ENCODE measurements at places on chromosomes 6 and 20.

- no peak for DNase-seq
Observed at GRCh38 chr20:49562311-49563014, 5.5 kb downstream of the PTGIS start.

- DNase-seq, result no peak
Observed at GRCh38 chr6:13432526-13433184, 54.7 kb downstream of the GFOD1 start.

DNA sequence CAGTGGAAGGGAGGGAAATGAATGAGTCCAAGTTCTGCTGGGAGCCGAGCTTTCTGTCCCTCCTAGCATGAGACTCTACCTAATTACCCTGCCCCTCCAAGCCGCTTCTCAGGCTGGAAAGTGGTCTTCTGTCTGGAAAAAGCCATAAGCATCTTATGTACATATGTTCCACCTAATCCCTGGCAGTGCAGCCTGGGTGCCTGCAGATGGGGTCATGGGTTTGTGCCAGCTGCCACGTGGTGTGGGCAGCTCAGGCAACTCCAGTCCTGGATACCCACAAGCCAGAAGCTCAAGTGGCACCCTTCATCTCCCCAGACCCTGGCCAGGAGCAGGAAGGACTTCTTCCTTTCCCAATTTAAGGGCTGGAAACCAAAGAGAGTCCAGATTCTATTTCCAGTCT is 253.1 kb downstream of the LY86 start:
- no peak for DNase-seq

DNA sequence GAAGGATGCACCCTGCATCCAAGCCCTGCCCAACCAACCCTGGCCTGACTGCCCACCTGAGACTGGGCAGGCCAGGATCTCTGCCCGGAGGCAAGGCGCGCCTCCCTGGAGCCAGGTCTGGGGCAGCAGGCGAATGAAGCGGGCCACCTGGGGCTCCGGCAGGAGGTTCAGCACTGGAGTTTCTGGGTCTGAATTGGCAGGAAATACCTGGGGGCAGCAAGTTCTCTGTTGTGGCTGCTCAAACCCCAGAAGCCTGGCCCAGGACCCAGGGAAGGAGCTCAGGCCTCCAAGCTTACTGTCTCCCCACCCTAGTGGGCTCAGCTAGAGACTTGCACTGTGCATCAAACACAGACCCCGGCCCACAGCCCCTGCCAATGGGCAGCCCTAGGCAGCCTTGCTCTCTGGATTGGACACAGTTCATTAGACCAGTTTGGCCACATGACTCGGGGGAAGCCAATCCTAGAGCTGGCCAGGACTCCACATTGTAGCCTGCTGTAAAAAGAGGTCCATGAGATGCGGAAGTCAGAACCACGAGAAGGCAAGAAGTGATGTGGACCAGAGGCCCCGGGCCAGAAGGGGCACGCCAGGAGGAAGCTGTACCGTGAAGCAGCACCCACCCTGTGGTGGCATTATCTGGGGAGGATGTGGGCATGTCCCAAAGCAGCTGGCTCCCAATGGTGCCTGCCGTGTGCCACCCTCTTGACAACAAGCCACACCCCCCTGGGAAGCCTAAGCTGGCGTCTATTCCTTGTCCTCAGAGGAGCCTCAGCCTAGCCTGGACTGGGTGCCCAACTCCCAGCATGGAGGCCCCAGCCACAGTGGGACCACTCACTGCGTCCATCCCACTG is 3.1 kb downstream of the CPXM1 start:
- no peak for DNase-seq

GRCh38 chr20:58515233-58516212 is at the start of gene APCDD1L:
APCDD1L (minus strand) TSS chr20:58515399; CDS start chr20:58514707, 692 bp downstream.
- DNase-seq, result no peak

DNA sequence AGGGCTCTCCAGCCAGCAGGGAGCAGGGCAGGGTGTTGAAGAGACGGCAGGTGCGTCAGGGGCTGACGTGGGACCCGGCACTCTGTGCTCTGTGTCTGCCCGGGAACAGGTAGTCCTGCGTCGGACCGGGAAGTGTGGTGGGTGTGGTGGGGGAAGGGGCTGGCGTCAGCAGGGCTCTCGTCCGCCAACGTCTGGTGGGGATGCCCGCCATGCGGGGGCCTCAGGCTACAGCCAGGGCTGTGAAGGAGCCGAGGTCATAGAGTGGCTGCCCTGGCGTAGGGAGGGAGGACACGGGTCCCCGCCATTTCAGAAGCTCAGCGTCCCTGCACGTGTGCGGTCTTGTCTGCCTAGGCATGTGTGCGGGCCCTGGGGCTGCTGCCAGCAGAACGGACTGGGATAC is 25.3 kb downstream of the DNAJC5 start:
- DNase-seq, result no peak

GRCh38 chr6:26092443-26092842 is 5.2 kb downstream of the HFE start:
- no peak for DNase-seq

GRCh38 chr6:82257088-82257774 is 9.7 kb upstream of the IBTK start:
- DNase-seq, result no peak

DNA sequence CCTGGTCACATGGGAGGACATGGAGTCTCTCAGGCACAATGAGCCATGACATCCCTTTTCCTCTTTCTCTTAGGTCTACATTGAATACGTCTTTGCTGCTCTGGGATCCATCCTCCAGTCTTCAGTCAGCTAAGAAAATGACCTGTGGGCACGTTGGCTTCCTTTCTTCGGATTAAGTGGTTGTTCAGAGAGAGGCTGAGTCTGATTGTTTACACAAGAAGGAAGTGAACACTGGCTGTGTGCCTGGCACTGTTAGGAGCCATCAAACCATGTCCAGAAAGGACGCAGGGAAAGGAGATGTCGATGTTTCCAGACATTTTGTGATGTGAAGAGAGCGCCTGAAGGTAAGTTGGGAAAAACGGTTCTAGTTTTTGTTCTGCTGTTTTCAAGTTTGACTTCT is 309.9 kb upstream of the CDYL start:
- DNase-seq, result no peak

DNA sequence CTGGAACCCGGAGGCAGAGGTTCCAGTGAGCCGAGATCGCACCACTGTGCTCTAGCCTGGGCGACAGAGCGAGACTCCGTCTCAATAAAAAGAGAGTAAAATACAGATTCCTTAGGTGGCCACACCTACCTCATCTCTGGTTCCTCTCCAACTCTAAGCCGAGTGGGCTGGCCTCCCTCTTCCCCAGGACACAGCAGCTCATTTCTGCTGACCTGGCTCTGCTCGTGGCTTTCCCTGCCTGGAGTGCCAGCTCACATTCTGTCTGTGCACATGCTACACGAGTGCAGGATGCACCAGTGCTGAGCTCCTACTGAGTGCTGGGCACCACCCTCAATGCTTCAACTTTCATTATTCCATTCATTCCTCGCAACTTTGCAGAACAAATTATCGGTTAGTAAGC is 28.8 kb downstream of the EFCAB8 start:
- DNase-seq, result no peak

- no peak for DNase-seq
Observed at GRCh38 chr6:148565321-148565926, 181.4 kb upstream of the UST start.

DNA sequence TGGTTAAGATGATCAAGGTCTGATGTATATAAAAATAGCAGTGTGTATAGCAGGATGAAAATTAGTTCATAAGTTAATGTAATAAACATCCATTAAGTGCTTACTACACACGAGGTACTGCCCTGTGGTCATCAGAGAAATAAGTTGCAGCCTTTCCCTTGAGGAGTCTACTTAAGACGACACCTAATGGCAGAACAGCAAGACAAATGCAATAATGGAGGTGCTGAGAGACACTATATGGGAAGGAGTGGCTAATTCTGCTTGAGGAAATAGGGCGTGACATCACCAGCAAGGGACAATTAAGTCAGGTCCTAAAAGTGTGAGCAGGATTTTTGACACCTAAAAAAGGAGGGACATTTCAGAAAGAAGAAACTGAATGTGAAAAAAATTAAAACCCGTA is 75.2 kb downstream of the BACH2 start:
- no peak for DNase-seq

DNA sequence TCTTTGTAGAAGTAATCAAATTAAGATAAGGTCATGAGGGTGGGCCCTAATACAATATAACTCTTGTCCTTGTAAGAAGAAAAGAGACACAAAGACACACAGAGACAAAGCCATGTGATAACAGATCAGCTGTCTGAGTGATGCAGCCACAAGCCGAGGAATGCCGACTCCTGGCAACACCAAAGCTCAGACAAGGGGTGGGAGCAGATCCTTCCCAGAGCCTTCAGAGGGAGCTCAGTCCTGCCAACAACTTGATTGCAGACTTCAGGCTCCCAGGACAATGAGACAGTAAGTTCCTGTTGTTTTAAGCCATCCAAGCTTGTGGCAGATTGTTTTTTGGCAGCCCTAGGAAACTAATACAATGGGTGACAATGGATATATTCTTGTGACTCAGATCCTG is 325.0 kb upstream of the AGPAT4 start:
- no peak for DNase-seq

DNA sequence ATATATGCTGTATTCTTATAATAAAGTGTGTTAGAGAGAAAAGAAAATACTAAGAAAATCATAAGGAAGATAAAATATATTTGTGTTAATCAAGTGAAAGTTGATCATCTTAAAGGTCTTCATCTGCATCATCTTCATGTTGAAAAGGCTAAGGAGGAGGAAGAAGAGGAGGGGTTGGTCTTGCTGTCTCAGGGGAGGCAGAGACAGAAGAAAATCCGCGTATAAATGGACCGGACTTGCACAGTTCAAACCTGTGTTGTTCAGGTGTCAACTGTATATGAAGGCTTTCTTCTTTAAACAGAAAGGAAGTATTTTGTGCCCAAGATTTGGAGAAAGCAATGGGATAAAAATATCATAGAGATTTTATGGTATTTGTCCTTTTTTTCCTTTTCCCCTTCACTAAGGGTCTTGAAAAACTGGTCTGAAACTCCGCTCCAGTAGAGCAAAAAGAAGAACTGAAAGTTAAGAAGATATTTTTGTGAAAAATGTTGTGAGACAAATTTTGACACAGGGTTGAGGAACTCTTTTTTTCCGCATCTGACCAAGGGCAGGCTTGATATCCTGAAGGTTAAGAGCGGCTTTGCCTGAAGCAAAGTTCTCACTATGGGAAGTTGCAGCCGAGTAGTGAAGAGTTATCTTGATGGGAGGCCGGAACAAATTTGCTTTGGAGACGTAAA is 350.7 kb downstream of the LAMA2 start:
- DNase-seq, result no peak

DNA sequence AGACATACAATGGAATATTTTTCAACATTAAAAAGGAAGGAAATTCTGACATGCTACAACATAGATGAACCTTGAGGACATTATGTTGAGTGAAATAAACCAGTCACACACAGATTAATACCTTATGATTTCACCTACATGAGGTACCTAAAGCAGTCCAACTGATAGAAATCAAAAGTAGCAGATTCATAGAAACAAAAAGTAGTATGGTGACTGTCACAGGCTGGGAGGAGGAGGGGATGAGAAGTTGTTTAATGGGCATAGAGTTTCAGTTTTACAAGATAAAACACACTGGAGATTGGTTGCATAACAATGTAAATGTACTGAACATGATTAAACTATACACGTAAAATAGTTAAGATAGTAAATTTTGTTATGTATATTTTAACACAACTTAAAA is 48.5 kb upstream of the OLIG3 start:
- no peak for DNase-seq

DNA sequence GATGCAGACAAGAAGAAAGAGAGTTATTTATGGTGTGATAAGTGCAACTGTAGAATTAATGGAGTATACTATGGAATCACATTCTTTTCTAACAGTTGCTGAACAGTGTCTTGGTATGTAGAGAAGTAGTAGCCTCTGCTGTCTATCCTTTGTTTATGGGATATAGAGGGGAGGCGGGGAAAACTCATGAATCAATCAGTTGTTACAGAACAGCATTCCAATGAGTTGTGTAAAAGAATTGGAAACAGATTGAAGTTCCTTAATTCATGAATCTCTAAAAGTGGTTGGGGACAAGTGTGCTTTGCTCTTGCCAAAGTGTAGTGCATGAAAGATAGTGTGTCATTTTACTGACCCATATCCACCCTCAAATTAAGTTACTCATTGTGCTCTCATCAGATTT is 77.7 kb downstream of the FLRT3 start:
- no peak for DNase-seq

DNA sequence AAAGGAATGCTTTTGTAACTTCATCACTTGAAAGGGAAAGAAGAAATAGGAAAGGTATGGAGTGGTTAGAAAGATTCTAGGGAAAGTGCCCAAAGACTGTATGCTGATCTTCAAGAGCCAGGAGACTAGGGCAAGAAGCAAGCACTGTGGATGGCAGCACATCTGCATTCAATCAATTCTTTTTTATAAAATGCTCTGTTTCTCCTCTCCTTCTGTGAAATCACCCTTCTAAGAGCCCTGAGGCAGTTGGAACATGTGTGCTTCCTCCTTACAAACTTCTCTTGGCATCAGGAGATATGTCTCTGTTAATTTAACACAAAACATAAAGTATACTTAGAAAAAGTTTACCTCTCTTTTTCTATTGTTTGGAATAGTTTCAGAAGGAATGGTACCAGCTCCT is 1162.2 kb upstream of the GJE1 start:
- no peak for DNase-seq

DNA sequence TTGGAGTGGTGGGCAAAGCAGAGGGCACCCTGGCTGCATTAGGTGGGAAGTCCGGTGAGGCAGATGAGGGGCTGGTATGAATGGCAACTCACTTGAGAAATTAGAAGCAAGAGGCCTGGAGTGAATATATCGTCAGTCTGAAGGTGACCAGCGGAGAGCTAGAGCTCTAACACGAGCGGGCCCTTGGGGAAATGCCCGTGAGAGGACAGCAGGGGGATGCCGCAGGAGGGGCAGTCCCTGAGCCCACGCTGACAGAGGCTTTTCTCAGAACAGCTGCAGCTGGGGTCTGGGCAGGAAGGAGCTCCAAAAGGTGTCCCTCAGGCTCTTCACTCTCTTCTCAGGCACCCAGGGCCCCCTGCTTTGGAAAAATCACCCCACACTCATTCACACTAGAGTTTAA is 32.0 kb upstream of the CD93 start:
- DNase-seq, result no peak

- DNase-seq, result no peak
Observed at GRCh38 chr6:157518397-157519250, 137.6 kb downstream of the ZDHHC14 start.

GRCh38 chr6:36235862-36236261 is 34.0 kb upstream of the PNPLA1 start:
- no peak for DNase-seq

- no peak for DNase-seq
Observed at GRCh38 chr6:155495011-155495768, 39.6 kb upstream of the NOX3 start.

- DNase-seq, result no peak
Observed at GRCh38 chr6:14231501-14232280, 114.1 kb downstream of the CD83 start.

- DNase-seq, result no peak
Observed at GRCh38 chr6:169956580-169956979, 205.2 kb downstream of the ERMARD start.

GRCh38 chr6:136084403-136084802 is 165.7 kb downstream of the MTFR2 start:
- DNase-seq, result no peak

GRCh38 chr20:53625311-53626129 is 31.9 kb upstream of the ZNF217 start:
- no peak for DNase-seq

- DNase-seq, result no peak
Observed at GRCh38 chr6:129320892-129321291, 389.1 kb downstream of the ARHGAP18 start.
